ENCODE measurements at places on chromosomes 11 and 22.

- DNase-seq = no peak
Measured at GRCh38 chr11:106228996-106229395, 151.5 kb downstream of the AASDHPPT start.

GRCh38 chr22:43110444-43110926, at the start of gene BIK:
BIK (plus strand) TSS chr22:43110750; CDS start chr22:43124023, 13,273 bp downstream.
- no peak for DNase-seq

DNA sequence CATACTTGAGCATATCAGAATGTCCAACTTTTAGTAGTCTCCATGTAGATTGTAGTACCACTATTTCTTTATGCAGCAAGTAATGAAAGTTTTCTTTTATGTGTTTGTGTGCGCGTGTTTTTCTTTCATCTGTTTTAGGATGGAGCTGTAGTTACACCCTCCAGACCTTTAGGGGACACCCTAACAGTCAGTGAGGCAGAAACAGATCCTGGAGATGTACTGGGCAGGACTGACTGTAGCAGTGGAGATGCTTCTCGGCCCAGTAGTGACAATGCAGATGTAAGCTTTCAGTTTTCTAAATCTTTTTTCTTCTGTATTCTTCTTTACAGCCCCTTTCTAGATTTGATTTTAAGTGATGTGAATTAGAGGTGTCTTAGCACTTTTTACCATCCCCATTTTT, 79.9 kb upstream of the GRIK4 start:
- no peak for DNase-seq

GRCh38 chr11:98965358-98965757, 55.4 kb upstream of the CNTN5 start:
- DNase-seq = no peak

DNA sequence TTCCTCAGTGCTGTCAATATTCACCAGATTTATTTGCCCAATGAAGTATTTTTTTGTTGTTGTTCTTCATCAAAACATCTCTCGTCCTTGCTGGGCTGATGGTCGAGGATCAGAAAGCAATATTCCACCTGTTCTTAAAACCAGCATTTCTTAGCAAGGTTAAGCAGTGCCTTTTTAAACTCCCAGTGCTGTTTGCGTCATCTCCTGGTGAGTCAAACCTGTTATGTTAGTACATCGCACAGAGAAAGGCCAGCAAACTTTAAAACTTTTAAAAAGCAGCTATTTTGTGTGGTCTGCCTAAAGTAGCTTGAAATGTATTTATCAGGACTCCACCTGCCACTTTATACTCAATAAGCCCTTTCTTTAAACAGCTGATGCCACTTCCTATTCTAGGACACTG, 802.0 kb downstream of the KCNA4 start:
- no peak for DNase-seq

- DNase-seq = no peak
Measured at GRCh38 chr22:29150701-29151100, 55.0 kb upstream of the EMID1 start.

GRCh38 chr11:94675239-94675638, 92.9 kb upstream of the AMOTL1 start:
- no peak for DNase-seq

DNA sequence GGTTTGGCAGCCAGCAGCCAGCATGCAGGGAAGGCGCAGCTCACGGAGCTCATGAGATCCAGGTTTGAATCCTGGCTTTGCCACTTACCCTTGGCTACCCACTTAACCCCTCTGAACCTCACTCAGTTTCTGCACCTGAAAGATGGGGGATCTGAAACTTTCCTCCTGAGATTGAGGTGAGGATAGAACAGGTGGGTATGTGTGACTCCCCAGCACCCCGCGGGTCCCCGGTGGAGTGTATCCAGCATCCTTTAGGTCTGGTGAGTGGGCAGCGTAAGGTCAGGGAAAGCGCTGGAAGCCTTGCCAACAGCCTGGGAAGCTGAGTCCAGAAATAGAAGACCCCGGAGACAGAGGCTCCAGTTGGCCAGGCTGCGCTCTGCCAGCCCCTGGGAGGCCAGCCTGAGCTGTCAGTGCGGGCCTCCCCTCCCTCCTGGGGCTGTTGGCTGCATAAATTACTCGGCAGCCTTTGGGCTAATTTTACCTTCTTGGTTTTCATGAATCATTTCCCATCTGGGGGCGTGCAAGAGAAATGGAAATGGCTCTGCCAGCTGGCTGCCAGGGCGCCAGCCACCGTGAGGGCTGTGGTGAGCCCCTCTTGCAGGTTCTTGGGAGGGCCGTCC, 17.6 kb downstream of the PRDM11 start:
- DNase-seq = no peak

Measured in H1 (cell line).